ENCODE measurements at places on chromosomes 3 and 15.

DNA sequence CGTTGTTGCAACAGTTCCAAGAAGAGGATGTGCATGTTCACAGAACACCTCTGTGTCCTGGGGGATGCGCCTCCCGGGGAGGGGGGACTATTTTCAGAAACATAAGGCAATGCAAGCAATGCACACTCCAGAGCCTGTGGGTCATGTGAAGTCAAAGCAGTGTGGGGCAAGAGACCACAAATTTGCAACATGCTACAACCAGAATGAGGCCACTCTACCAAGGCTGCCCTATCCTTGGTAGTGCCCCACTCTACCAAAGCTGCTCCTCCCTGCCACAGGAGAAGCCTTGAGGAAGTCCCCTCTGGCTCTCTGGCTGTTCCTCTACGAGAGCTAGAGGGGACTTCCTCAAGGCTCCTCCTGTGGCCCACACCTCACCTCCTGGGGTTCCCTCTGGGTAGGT, 8.4 kb upstream of the NR2C2 start:
- no peak for DNase-seq

- DNase-seq: no peak
Observed at GRCh38 chr3:105829229-105829628, 39.6 kb downstream of the CBLB start.

DNA sequence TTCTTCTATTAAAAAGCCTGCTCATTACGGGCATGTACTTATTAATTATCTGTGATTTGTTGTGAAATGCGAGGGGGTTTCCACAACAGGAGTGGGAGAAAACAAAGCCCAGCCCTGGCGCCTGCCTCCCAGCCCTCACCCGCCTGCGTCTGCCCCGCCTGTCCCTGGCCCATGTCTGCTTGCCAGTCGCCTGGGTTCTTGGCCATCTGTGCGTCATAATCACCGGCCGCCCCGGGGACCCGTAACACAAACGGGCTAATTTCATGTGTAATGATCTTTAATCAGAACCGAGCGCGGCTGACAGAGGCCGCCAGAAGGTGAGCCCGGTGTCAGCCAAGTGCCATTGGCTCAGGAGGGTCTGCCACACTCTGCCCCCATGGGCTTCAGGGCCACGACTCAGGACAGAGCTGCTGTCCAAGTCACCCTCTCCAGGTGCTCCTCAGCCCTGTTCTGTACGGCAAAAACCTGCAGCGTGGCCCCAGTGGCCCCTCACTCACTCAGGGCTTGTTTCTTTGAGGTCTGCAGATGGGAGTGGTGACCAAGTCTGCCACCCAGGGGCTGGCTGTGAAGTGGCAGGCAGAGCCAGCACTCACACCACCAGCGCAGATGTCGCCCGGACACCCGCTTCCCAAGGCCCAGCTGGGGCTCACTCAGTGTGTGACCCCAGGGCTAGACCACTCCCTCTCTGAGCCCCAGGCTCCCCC, 28.8 kb upstream of the TMEM115 start:
- no peak for DNase-seq

DNA sequence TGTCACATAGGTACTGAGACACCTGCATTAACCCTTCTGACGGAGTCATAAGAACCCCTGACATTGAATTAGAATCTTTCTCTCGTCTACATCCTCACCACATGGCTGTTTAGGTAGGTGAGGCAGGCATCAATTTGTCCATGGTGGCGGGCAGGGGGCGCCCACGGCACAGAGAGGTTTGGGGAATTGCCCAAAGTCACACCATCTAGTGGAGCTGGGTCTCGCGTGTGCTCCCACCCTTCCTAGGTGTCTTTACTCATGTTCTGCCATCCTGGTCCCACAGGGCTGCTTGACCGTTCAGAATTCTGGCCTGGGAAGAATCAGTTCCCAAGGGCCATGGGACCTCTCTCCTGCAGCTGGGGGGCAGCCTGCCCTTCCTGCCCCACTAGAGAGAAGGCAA, 14.7 kb upstream of the DLL4 start:
- DNase-seq: no peak

DNA sequence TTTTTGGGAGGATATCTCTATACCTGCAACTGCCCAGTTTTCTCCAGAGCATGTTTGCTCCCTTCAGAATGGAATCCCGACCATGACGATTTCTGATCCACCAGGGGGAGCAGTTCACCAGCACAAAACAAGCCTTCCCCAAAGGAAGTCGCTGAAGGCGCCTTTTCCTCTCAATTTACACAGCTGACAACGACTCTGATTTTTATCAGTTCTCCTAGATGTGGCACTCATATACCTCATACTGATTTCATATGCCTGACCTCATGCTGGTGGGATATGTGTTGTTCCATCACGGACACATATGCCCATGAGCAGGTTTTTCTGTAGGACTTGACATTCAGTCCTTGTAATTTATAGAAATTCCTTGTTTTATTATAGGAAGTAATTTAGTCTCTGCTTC, 1028.2 kb downstream of the MCTP2 start:
- DNase-seq: peak; percentile 4

DNA sequence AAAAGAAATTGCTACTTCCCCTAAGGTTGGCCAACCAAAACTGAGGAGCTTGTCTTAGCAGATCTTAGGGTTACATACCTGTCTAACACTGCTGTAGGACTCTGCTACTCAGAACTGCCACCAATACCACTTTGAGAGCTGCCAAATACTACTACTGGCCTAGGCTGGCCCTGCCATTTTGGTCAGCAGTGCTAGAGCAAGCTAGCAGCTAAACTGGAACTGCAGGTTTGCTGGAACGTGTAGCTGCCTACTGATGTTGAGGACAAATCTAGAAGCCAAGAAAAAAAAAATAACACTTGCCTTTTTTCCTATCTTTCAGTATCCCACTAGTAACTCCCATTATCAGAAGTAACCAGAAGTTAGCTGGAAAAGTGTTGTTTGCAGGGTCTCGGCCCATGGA, 387.4 kb downstream of the RBMS3 start:
- no peak for DNase-seq

GRCh38 chr15:49154799-49155109, 645 bp downstream of the COPS2 start:
- DNase-seq: no peak

GRCh38 chr3:14169871-14170270, 8.5 kb downstream of the XPC start:
- DNase-seq: no peak

DNA sequence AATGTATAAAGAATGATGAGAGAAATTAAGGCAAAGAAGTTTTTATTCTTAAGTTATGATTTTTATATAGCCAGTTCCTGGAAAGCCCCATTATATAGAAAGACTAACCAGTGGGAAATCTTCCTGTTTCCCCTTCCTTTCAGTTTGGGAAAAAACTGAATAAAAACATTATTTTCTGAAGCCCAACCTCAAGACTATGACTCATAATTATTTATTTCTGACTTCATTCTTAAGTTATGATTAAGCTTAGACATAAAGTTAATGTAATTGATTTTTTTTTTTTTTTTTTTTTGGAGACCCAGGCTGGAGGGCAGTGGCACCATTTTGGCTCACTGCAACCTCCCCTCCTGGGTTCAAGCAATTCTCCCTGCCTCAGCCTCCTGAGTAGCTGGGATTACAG, 55.8 kb downstream of the TRPC1 start:
- no peak for DNase-seq

GRCh38 chr15:39247574-39247973, 333.3 kb upstream of the THBS1 start:
- no peak for DNase-seq
